ENCODE measurements at places on chromosomes 5 and 9. TPM values are rescaled to one million over a fixed set of nuclear protein-coding genes. Genes with fewer than 3 reads are reported as not detected.

Gene ATP10B
- 0.09 TPM for total RNA-seq

Gene LRRC70
- 1.7 TPM for total RNA-seq

Gene GBGT1
- 31.8 TPM for total RNA-seq

Gene MCC
- 32.4 TPM for total RNA-seq

Gene NR4A3
- 15.4 TPM for total RNA-seq

Gene TOR4A
- 6.5 TPM for total RNA-seq
